T-helper 2 cell (primary cell): ENCODE measurements at places on chromosomes 5 and 9.

GRCh38 chr9:89311346-89312221 is 589 bp downstream of the CKS2 start:
- no peak for DNase-seq

DNA sequence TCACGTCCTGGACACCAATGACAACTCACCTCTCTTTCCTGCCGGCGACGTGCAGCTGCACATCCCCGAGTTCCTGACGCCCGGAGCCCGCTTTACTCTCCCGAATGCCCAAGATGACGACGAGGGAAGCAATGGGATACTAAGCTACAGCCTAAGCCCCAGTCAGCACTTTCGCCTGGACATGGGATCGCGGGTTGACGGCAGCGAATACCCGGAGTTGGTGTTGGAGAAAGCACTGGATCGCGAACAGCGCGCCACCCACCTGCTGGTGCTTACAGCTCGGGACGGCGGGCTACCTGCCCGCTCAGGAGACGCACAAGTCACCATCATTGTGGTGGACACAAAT is 1.1 kb downstream of the PCDHAC1 start:
- DNase-seq, result no peak

DNA sequence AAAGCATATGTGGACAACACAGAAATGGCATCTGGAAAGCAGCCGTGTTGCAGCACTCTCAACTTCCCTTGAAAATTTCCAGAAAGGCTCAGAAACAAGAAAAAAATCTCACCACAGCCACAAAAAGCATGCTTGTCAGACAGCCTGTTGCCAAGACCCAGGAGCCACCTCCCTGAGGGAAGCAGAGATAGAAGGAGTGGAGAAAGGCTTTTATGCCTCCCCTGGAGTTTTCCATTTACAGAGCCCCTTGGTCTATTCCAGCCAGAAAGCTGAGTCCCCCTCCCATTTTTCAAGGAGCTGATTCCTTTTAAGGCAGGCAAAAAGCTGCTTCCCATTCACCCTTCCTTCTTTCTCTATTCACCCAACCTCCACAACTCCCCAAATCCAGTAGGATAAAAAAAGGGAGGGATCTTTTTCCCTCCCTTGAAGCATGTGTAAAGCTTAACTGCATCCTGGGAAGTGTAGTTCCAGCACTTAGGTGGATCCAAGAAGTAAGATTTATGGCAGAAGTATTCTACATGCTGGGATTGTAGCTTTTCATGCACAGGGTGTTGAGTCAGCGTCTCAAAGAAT is 37.1 kb upstream of the PALM2AKAP2 start:
- DNase-seq, result no peak

DNA sequence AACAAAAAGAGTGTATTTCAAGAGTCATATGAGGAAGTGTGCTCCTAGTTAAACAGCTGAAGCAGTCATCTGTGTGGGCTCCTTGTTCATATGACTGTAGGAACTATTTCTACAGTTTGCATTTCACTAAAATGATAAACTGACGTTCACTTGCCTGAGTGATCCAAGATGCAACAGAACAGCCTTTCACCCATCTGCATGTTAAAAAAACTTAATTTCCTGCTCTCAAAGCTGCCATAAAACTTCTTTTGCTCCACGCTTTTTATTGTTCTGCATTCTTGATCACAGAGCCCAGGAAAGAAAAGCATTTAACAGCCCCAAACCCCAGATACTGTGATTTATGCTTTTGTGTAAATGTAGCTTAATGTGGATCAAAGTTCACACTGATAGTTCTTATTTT is 43.9 kb downstream of the ZNF608 start:
- no peak for DNase-seq

GRCh38 chr5:181189363-181189961 is 15.5 kb downstream of the TRIM7 start:
- DNase-seq, result no peak

- DNase-seq, result no peak
Observed at GRCh38 chr9:98784831-98785806, 11.2 kb downstream of the ANKS6 start.

GRCh38 chr9:104094534-104095015 is 466 bp downstream of the SMC2 start:
- no peak for DNase-seq

- DNase-seq, result no peak
Observed at GRCh38 chr5:116573702-116574366, 789 bp downstream of the SEMA6A start.

GRCh38 chr9:71908825-71909224 is 2.2 kb downstream of the ABHD17B start:
- DNase-seq, result no peak

- no peak for DNase-seq
Observed at GRCh38 chr5:73994963-73995362, 369.0 kb downstream of the ARHGEF28 start.

GRCh38 chr5:158033724-158034123 is 174.8 kb upstream of the CLINT1 start:
- no peak for DNase-seq

GRCh38 chr9:10843151-10843550 is 230.3 kb upstream of the PTPRD start:
- no peak for DNase-seq

DNA sequence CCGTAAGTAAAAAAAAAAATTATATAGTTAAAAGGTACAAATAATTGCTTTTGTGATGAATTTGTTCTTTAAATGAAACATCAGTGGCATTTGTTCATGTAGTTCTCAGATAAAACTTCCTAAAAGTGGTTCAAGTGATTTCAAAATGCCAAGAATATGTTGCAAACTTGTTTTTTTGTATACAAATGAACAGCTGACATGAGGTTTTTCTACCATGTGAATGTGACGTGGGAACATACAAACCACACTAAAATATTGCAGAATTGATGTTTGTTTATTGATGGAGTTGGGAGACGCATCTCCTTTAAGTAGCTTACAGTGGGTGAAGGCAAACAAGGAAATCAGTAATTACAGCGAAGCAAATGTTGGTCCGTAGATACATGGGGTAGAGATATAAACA is 16.9 kb downstream of the BASP1 start:
- no peak for DNase-seq

DNA sequence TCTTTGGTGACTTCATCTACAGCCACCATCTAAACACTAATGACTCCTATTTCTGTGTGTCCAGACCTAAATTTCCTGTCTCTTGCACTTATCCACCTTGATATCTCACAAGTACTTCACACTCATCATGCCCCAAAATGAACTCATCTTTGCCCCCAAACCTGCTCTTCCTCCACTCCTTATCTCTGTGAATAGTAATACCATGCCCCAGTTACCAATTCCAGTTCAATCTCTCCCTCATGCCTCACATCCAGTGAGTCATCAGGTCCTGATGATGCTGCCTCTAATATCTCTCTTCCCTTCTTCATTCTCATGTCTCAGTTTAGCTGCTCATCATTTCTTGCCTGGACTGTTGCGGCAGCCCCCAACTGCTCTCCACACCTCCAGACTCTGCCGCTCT is 14.9 kb upstream of the DNAJB5 start:
- DNase-seq, result no peak

DNA sequence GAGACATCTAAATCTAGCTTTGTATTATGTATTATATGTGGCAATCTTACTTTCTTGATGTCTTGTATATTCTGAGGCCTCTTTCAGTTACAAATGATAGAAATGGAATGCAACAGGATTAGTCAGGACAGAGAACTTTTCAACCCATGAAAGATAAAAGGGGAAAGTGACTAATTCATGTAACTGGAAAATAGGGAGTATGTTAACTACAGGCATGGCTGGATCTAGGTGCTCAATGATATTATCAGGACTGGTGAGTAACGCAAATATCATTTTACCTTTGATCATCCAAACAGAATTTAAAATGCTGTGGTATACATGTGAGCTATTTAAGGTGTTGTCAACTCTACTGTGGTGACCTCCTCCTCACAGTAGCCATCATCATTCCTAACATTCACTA is 215.7 kb upstream of the GLRA1 start:
- DNase-seq, result no peak
